ENCODE measurements at places on chromosomes 16 and 17. TPM values are rescaled to one million over a fixed set of nuclear protein-coding genes. Genes with fewer than 3 reads are reported as not detected.

The MT1F gene
- polyA plus RNA-seq: 2.0 TPM

DNA sequence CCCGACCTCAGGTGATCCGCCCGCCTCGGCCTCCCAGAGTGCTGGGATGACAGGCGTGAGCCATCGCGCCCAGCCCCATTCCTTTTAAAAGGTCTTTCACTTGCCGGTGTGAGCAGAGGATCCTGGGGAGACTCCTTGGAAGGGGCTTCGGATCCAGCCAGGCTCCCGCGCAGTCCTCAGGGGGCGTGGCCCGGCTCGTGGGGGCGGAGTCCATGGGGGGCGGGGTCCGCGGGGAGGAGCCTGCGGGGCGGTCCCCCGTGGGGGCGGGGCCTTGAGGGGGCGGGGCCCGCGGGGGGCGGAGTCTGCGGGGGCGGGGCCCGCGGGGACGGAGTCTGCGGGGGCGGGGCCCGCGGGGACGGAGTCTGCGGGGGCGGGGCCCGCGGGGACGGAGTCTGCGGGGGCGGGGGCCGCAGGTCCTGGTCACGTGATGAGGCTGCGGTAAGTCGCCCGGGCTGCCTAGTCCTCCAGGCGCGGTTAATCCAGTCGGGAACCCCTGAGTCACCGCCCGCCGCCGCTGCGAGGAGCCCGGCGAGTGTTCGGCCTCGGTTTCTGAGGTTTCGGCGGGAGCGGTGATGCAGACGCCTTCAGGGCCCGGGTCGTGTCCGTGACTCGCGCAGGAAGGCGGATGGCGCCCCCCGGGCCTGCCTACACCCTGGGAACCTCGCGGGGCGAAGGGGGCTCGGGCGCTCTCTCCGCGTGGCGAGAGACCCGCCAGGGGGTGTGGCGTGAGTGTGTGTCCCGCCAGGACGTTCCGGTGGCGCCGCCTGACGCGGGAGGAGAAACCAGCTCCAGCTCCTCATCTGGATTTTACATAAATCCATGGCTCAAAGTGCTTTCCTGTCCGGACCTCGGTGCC lies 23.6 kb upstream of the ABR start:
- peak; percentile 67 for DNase-seq

The TSR1 gene
- 15.4 TPM for polyA plus RNA-seq

The UTP4 gene
- polyA plus RNA-seq: 13.0 TPM

- no peak for DNase-seq
These were observed 113.0 kb downstream of the LITAF start for GRCh38 chr16:11473728-11474127.

The KRTAP1-1 gene
- polyA plus RNA-seq: not detected

DNA sequence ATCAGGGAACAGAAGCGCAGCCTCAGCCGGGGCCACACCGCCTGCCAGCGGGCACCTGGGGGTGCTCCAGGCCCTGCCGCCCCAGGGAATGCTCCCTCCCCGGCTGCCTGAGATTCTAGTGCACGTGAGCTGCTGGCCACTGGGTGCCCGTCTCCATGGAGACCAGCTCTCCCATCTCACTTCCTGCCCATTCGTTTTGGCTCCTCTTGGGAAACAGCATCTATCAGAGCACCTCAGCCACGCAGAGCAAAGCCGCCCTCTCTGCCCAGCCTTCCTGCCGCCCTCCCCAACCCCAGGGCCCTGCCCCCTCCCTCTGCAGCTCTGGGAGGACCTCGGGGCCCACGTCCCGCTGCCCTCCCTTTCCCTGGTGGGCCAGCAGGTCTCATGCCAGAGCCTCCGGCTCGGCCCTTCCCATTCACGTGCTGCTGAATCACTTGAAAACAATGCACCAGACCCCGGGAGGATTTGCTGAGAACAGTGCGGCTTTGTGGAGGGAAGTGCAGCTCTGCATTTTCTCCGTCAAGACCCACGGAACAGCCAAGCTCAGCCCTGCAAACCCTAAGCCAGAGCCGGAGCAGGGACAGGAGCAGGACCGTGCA lies 19.4 kb downstream of the CEP295NL start:
- peak; percentile 85 for DNase-seq

GRCh38 chr17:80582165-80582564 lies 37.5 kb downstream of the RPTOR start:
- DNase-seq: no peak

- no peak for DNase-seq
These were observed 19.9 kb upstream of the PLLP start for GRCh38 chr16:57304169-57305061.

DNA sequence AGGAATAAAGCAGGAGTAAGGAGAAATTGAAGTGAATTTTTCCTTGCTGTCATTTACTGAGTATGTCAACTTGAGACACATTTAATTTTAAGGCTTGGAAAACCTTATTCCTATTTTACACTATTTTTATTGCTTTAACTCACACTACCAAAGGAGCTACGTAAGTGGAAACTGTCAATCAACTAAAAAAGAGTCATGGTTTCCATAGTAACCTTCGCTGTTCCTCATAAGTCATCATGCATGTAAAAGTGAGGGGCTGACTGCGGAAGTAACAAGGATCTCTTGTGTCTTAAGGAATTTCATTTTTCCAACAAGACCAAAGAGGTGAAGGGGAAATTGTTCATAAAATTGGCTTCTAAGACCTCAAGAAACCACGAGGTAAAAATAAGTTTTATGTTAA lies 516.2 kb upstream of the CA10 start:
- DNase-seq: no peak

- DNase-seq: no peak
These were observed 89.2 kb downstream of the SPECC1 start for GRCh38 chr17:20098314-20098713.

DNA sequence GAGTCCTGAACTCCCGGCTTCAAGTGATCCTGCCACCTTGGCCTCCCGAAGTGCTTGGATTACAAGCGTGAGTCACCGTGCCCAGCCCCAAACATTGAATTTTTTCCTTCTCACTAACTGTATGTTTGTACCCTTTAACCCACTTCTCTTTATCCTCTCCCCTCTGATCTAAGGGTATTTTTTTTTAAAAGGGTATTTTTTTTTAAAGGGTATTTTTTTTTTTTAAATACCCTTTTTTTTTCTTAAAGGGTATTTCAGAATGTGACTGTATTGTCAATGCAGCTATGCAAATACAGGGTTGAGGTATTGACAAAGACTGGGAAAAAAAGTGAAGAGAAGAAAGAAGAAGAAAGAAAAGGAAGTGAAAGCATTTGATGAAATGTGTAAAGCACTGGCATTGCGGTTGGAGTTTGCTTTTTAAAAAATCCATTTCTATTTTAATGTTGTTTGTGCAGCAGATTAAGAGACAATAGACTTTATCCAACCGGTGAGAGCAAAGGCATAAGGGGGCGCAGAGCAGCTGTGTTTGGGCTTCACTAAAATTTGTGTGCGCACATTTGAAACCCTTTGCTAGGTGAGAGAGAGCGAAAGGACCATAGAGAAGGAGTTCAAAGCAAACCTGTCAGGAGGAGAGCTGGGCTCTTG lies 42.4 kb downstream of the SYT17 start:
- DNase-seq: no peak
